ENCODE measurements at places on chromosomes 1 and 21. TPM values are rescaled to one million over a fixed set of nuclear protein-coding genes. Genes with fewer than 3 reads are reported as not detected.

The SYDE2 gene
- 4.1 TPM for polyA plus RNA-seq

The CD244 gene
- polyA plus RNA-seq: 0.53 TPM

DNA sequence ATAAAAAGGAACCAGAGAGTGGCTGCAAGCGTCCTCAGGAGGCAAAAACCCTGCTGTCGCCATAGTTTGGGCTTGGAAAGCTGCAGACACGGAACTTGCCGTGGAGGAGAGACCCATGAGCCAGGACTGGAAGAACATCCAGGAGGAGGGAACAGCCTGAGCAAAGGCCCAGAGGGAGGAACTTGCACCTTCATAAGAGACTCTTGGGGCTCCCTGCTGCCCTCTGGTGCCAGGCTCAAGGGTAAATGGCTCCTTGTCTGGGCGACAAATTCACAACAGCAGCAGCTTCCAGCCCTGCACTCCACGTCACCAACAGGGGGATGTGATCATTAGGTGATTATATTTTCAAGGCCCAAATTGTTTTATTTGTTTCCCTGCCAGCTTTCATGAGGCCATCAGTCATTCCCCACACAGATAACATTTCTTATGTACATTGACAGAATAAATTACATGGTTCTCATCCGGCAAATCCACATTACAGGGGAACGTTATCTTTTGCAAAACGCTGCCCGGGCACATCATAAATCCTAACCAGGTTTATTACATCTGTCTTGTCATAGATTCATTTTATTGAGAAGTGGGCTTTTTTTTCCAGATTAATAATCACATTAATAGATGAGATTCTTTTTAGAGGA lies 143.0 kb upstream of the GRIK3 start:
- DNase-seq: peak; percentile 39

The PER3 gene
- 3.8 TPM for polyA plus RNA-seq

- no peak for DNase-seq
These were observed 29.4 kb upstream of the CCSAP start for GRCh38 chr1:229372251-229372650.

The ZNF683 gene
- not detected for polyA plus RNA-seq

- DNase-seq: no peak
These were observed 54.8 kb upstream of the MUTYH start for GRCh38 chr1:45395051-45395450.

- DNase-seq: no peak
These were observed 30.4 kb downstream of the PIK3C2B start for GRCh38 chr1:204464187-204464631.

DNA sequence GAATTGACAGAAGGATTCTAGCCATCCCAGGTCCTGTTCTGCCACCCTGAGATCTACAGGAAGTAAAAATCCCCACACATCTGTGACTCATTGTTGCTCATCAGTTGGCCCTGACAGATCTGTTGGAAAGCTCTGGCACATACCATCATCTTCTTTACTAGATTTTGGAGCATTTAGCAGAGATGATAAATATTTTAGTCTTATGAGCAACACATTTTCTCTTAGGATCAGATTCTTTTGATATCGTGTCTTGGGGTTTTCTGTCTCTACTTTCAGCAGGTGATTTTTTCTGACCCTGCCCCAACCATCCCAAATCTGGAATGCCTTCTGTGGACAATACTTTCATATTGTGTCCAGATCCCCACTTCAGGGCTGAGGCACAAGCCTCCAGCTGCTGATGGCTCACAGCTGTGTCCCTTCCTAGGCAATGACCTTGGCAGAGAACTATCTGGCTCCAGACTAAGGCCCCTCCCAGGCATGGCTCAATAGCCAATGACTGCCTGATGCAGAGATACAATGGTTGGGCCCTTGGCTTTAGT lies 102.8 kb downstream of the GDAP2 start:
- peak; percentile 9 for DNase-seq

DNA sequence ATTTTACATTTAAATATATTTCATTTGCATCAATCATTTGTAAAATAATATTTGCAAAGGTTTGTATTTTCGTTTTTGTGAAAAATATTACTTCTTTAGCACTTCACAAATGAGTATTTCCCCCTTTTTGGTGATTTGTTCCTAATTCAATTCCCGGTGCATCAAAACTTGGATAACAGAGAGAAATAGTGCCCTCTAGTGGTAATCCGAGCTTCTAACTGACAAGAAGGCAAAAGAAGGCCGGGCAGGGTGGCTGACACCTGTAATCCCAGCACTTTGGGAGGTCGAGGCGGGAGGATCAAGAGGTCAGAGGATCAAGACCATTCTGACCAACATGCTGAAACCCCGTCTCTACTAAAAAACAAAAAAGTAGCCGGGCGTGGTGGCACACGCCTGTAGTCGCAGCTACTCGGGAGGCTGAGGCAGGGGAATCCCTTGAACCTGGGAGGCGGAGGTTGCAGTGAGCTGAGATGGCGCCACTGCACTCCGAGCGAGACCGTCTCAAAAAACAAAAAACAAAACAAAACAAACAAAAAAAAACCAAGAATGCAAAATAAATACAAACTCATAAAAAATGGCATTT lies 137.7 kb downstream of the COL11A1 start:
- no peak for DNase-seq

The MEX3A gene
- polyA plus RNA-seq: not detected

The WNT4 gene
- polyA plus RNA-seq: not detected

DNA sequence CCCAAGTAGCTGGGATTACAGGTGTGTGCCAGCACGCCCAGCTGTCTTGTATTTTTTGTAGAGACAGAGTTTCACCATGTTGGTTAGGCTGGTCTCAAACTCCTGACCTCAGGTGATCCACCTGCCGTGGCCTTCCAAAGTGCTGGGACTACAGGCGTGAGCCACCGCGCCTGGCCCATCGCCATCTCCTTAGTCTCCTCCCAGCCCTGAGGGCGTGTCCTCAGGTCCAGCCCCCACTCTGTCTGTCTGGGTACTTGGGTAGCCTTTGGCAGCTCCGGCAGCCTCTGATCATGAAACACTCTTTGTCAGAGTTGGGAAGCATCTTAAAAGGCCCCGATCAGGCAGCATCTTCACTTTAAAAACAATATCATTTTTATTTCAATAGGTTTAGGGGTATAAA lies 90.3 kb upstream of the DISP3 start:
- DNase-seq: no peak

The CRTC2 gene
- polyA plus RNA-seq: 32.6 TPM

DNA sequence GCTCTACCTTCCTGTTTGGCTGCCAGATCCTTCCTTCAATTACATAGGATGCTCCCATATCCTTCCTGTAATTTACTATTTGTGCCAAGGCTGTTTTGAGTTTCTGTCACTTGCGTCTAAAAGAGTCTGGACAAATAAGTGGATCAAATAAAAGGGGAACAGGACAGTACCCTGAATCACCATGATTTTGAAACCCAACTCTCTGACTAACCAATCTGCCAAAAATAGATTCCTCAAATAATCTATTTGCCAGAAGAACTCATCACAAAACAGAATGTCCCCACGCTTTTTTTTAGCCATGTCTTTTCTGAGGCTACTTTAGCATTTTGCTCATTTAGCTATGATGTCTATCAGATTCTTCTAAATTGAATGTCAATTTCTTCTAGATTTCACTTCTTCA lies 392.6 kb downstream of the NTNG1 start:
- DNase-seq: no peak

GRCh38 chr1:209268479-209268878 lies 315.0 kb upstream of the CAMK1G start:
- DNase-seq: no peak

DNA sequence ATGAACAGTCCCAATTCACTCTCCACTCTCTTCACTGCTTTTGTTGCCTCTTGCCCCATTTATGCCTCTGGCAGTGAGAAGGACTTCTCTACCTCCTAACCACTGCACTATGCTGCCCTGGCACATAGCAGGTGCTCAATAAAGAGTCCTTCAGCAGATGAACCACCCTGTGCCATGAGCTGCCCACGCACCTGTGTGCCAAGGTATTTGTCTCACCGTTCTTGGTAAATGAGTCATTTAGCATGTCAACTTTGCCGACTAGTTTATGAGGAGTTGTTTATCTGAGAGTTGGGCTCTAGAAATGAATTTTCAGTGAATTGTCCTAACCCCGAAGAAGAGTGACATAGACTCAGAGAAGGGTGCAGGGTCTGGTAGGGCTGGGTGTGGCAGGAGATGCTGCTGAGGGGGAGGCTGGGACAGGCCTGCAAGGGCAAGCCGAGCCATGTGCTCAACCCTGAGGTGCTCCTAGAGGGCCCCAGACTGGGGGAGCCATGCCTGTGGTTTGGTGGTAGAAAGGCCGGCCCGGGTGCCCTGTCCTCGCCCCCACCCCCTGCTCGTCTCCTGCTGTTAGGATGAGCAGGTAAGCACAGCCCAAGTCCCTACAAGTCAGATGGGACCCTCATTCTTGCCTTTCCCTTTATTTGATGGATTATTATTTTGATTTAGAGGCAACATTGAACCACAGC lies 654.5 kb downstream of the MATN1 start:
- DNase-seq: no peak

GRCh38 chr1:67793562-67793961 lies 39.7 kb downstream of the GNG12 start:
- no peak for DNase-seq

The NPHS2 gene
- polyA plus RNA-seq: not detected

DNA sequence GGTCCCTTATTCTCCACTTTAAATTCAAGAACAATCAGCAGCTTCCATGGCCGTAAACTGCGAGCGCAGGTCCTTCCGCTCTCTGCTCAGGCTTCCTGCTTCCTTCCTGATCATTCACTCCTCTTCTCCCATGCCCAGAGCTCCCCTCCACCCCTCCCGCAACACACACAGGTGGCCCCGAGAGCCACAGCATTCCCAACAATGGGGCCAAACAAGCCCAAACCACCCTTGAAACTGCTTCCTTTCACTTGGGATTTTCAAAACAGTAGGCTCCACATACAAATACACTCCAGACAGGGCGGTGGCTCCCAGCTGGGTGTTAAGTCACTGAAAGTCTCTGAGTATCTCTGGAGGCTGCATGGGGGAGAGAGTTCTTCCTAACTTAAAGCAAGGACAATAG lies 11.4 kb downstream of the FAM89A start:
- DNase-seq: no peak

The ABCA4 gene
- not detected for polyA plus RNA-seq

The SPRR2A gene
- polyA plus RNA-seq: not detected

DNA sequence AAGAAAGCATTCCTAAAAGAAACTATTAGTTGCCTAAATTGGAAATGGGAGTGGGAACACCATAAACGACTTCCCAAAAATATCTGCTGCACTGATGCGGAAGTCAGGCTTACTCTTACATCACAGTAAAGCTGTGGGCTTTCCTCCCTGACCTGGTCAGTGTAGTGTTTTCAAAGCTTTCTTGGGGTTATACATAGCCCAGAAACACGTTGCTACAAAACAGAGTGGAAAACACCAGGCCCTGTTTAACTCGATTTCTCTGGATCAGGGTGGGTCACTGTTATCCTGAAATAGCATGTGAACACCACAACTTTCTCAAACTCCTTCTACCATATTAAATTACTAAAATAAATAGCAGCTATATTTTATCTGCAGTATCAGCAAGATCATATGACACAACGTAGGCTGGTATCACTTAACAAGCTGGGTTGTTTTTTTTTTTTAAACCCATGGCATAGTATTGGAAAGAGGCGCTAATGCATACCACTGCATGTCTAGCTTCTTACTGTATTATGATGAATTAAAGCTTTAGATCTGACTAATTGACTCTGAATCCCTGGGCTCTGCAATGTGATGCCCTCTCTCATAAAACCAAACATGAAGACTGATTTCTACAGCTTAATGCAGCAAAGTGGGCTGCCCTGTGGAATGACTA lies 184.6 kb downstream of the TGFB2 start:
- no peak for DNase-seq

DNA sequence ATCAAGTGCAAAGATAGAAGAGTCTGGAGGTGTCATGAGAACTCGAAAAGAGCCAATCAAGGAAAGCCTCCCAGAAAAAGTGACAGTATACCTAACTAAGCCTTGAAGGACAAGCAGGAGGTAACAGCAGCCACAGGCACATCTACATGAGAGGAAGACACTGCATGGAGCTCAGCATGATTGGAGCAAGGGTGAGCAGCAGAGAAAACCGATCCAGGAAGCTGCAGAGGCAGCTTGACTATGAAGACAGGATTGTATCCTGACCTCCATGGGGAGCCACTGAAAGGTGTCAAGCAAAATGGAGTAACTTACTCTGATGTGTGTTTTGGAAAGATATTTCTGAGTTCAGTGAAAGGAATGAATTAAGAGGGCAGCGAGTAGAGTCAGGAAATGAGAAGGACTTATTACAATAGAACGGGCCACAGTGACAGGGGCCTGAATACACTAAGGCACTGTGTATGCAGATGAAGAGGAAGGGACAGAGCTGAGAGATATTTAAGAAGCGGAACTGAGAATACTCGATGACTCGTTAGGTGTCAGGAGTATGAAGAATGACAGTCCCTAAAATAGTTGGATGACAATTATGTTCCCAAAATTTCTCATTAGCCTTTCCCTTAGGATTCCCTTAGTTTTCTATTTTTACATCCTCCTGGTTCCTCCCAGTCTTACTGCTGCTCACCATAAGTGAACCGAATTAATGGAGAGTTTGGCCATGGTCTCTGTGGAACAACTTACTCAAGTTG lies 139.3 kb upstream of the NFIA start:
- no peak for DNase-seq

- DNase-seq: no peak
These were observed 146.3 kb upstream of the DUSP10 start for GRCh38 chr1:221888218-221888617.

The SAMSN1 gene
- polyA plus RNA-seq: 51.6 TPM

DNA sequence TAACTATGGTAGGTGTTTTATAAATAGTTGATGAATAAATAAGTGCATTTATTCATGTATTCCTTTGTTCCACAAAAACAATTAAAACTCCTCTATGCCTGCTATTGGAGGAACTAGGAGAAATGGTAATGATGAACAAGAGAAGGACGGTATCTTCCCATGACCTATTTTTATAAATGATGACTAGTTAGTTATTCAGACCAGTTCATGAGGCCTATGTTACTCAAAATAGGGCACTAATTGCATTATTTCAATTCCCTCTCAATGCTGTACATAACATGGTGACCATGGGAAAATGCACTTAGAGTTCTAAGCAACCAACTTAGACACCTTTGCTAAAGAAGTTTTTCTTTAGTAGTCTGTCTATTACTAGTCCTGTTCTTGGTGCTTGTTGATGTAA lies 53.1 kb downstream of the XCL1 start:
- DNase-seq: no peak

DNA sequence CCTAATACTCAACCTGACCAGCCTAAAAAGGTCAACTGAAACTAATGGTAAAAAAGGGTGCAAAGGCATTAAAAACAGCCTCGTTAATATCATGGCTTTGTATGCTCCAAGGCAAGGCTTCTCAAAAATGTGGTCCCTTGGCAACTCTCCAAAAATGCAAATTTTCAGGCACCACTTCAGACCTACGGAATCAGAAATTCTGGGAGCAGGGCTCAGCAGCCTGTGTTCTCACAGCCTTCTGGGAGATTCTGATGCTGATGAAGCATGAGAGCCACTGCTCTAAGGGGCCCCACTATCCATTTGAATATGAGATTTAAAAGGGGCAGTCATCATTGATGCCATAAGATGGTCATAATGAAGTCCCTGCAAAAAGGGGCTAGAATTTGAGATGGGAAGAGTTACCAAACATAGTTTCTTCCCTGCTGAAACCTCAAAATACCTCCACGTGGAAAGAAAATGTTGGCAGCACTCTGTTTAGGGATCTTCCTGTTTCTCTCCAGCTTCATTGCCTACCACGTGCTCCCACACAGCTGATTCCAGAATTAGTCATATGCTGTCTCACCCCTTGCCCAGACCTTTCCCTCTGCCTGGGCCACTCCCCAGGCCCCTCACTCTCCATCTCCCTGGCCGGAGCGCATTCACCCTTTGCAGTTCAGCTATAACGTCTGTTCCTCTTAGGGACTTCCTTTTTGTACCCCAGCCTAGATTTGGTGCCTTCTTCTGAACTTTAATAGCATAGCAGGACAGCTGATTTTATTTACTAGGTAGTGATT lies 46.7 kb downstream of the PHC2 start:
- DNase-seq: no peak
